MCF 10A (cell line): ENCODE measurements at places on chromosomes 6 and 20. TPM values are rescaled to one million over a fixed set of nuclear protein-coding genes. Genes with fewer than 3 reads are reported as not detected.

DNA sequence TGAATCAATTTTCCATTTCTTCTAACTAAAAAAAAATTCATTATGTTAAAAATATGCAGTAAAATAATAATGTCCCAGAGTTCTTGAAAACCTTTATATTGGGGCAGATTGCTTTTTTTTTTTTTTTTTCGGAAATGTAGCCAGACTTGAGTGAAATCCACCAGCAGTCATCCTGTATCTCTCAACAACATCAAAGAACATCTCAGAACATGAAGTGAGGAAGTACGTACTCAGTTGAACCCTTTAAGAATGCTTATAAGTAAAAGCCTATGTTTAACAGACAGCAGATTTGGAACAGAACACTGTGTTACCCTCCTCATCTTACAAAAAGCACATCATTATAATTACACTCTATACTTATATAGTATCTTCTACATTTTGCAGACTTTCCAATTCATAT lies 51.0 kb upstream of the SUPT3H start:
- no peak for DNase-seq

Gene NEURL2
- total RNA-seq, result 2.0 and 2.5 TPM in 2 replicates

DNA sequence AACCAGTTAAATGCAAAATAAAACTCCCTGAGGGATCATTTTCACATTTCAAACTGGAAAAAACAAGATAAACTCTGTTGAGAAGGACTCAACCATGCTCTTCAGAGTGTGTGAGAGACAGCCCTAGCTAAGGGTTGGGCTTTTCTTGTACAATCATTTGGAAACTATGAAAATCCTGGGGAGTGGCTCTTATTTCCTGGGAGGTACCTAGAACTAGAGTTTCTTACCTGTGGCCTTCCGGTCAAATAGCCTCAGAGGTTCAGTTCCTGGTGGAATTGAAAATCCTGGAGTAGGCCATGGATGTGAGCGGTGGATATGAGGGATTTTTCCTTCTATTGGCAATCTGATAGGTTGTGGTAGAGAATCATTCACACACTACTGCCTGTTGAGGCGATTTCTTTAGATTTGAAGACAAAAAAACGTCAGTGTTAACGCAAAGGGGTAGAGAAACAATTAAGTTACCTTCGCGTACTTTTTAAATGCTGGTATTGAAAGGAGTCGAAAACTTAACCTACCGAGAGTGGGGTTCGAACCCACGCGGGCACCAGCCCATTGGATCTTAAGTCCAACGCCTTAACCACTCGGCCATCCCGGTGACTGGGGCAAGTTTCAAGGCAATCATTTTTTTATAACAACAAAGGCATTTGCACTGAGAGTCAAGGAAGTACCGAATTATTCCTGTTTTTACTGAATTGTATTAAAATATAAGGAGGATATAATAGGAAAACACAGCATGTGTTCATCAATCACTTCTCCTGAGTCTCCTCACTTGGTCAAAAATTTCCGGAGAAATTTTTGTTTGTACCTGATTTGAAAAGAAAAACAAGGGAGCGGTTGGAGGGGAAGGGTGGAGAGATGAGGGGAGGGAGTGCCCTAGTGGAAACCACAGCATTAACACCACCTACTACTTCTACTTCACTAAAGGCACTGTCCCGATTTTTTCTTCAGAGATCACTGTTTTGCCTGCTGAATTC lies 191.3 kb downstream of the OR2B2 start:
- peak; percentile 43 for DNase-seq

- no peak for DNase-seq
These were observed 1008.3 kb downstream of the KIF16B start for GRCh38 chr20:15564981-15565380.

Gene STX11
- 1.1 and 2.1 TPM in 2 replicates for total RNA-seq

DNA sequence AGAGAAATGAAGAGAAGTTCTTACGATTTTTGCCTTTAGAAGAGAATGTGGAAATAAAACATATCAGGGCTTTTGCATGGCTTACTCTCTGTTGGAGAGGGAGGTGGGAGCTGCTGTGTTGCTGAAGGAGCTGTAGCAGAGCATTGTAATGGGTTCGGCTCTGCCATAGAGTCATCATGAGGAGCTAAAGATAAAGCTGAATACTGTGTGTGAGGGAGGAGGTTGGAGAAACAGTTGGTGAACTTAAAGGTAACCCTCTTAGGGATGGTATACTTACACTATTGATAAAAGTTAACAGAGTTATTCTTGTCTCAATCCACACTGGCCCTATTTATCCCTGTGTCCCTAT lies 34.8 kb downstream of the CTNNBL1 start:
- DNase-seq, result no peak

- DNase-seq, result no peak
These were observed 30.1 kb upstream of the NAA20 start for GRCh38 chr20:19987046-19987445.

GRCh38 chr20:34888468-34888867 lies 12.1 kb downstream of the ACSS2 start:
- no peak for DNase-seq

DNA sequence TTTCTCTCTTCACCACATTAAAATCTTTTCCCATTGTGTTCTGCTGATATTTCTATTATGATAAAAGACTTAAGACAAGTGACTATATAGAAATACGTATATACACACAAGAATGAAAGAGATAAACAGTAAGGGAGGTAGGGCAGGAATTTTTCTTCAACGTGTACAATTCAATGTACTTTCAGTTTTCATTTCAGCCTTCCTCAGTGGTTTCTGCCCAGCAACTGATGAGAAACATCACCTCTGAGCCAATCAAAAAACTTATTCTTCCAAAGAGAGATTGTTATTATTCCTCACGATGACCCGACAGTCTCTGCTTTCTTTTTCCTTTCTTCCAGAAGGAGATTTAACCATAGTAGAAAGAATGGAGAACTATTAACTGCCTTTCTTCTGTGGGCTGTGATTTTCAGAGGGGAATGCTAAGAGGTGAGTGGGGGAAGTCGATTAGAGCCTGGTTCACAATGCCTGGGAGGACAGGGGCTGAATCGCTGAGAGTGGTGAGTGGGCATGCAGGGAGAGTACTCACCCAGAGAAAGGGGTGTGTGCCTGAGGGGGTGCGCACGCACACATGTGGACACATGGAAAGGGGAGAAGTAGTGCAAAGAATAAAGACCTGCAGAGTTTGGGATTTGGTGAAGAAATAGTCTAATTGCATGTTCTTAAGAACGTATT lies at the start of gene BTN3A1:
BTN3A1 (plus strand) TSS at position 289 of the 672 bp plus-strand sequence. CDS start 3,289 bp downstream, outside the sequence.
- peak; percentile 81 for DNase-seq
